ENCODE measurements at places on chromosomes 16 and 17.

DNA sequence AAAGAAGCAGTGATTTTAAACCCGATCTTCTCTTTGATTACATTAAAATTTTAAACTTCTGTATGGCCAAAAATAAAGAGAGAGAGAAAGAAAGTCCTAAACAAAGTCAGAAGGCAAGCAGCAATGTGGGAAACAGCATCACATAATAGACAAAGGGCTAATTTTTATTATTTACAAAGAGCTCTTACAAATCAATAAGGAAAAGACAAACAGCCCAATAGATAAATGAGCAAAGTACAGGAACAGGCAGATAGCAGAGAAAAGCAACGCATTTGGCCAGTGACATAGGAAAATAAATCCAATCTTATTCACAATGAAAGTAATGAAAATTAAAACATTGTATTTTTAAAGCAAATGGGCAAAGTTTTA is 93.1 kb downstream of the SALL1 start:
- no peak for DNase-seq

GRCh38 chr16:21634216-21634615 is 18.2 kb downstream of the IGSF6 start:
- DNase-seq = no peak

GRCh38 chr17:4616476-4616875 is 25.0 kb downstream of the ALOX15 start:
- no peak for DNase-seq

- no peak for DNase-seq
Measured at GRCh38 chr16:60405286-60405685, 1631.0 kb downstream of the CDH8 start.

DNA sequence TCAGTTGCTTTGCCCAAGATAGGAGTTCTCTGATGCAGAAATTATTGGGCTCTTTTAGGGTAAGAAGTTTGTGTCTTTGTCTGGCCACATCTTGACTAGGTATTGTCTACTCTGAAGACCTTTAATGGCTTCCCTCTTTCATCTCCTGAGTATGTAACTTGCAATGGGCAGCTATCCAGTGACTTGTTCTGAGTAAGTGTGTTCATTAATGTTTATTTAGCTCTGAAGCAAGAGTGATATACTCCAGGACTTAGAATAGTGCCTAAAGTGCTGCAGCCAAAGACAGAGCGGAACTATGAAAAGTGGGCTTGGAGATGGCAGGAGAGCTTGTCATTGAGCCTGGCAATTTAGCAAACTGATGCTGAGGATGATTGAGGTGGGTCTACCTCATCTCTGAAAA is 8.8 kb upstream of the TANGO6 start:
- peak; percentile 17 for DNase-seq

GRCh38 chr17:13600475-13601321 is 1.0 kb downstream of the HS3ST3A1 start:
- no peak for DNase-seq

GRCh38 chr17:67478401-67479041 is 101.4 kb downstream of the PITPNC1 start:
- no peak for DNase-seq

DNA sequence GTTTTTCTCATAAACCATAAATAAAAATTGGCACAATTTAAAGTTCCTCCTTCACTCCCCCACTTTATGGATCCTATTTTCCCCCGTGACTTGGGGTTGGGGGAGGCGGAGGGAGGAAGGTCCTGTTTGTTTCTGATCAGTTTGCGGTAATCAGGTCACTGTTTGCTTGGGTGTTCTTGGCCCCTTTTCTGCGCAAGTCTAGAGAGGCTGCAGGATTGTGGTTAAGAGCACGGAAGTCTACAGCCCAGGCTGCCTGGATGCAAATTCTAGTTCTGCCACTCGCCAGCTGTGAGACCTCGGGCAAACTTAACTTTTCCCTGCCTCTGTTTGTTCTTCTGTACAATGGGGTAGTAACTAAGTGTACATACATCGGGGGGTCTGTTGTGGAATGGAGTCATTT is 12.1 kb downstream of the ATP2C2 start:
- DNase-seq = no peak

DNA sequence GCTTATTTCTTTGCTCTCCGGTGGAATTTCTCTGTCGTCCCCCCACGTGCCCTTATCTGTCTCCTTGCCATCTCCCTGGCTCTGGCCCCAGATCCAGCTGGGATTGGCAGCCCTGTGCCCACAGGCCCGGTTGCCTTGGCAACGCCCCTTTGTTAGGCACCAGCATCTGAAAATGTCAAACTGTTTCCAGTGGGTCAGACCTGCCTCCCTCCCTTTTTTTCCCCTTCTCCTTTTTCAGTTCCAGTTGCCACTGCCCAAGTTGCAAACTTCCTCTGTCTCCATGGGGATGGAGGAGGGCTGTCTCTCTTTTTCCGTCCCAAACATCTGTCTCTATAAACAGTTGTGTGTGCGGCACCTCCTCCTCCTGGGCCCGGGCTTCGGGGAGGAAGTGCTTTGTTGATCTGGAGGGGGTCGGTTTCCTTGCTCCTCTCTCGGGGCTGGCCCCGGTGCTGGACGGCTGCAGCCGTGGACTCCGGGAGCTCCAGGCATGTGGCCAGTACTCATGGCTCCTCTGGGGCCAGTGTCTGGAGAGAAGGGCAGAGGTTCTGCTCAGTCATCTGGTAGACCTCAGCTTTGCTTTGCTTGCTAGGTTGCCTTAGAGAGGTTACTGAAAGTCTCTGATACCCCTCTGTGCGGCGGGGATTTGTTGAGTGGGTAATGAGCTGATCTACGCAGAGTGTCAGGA is 35.3 kb downstream of the SOCS3 start:
- DNase-seq = peak; percentile 89

GRCh38 chr17:74853669-74854068 is 6.0 kb downstream of the GRIN2C start:
- no peak for DNase-seq

DNA sequence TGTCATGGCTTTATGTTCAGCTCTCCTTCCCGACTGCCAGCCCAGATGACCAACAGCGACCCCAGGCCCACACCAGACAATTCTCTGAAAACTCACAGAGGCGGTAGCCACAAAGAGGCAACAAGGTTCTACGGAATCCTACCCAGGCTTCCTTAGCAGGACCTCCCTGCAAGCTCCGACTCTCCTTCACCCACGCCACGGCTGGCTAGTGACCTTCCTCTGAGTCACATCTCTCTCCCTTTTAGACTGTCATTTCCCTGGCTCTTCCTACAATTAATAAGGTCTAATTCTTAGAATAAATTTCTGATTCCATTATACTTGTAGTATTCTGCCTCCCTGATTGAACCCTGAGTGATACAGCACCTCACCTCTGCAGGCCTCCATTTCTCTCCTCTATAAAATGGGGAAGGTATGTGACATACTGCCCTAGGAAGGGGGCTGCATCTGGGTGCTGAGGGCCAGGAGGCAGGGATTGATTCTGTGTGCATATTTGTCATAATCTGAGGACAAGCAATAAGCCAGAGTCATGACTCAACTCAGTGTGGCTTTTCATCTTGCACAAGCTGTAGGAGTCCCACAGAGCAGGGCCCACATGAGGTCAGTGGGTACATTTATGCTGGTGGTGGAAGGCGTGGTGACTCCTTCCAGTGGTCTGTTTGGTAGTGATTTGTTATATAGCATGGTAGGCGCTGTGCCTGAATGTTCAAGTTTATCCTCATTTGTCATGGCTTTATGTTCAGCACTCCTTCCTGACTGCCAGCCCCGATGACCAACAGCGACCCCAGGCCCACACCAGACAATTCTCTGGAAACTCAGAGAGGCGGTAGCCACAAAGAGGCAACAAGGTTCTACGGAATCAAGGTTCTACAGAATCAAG is 46.2 kb downstream of the SMPD3 start:
- DNase-seq = peak; percentile 70

- no peak for DNase-seq
Measured at GRCh38 chr17:63751806-63752205, 10.2 kb upstream of the STRADA start.

- DNase-seq = no peak
Measured at GRCh38 chr16:67438098-67438791, 7.3 kb downstream of the HSD11B2 start.

DNA sequence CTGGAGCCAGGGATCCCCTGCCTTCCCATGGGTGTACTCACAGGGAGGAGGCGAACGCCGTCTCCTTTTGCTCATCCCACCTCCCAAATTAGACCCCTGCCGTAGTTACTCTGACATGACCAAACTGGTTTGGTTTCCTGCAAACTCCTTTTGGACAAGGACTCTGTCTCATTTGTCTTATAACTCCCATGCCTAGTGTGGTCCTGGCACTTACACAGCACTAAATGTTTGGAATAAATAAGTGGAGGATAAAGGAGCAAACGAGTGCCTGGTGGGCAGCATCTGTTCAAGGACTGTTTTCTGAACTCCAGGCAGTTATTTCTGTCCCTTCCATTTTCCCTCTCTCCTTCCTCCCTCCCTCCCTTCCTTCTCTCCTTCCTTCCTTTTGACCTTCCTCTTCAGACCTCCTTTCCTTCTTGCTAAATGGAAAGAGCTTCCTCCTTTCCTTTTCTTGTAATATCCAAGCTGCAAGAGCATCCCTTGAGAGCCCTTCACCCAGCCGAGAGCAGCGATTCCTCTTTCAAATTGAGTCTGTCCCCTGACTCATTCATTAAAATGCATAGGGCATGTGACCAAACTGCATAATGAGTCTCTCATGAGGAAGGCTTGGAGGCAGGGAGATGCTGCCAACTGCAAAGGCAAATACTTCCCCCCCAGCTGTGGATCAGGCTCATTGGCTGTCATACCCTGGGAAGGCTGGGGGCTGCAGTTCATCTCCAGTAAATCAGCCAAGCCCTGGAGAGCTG is 36.8 kb downstream of the CHD9 start:
- peak; percentile 99 for DNase-seq

- peak; percentile 14 for DNase-seq
Measured at GRCh38 chr17:63740464-63741142, 996 bp downstream of the STRADA start.

GRCh38 chr17:44837196-44837595 is 7.1 kb upstream of the GJC1 start:
- DNase-seq = no peak

DNA sequence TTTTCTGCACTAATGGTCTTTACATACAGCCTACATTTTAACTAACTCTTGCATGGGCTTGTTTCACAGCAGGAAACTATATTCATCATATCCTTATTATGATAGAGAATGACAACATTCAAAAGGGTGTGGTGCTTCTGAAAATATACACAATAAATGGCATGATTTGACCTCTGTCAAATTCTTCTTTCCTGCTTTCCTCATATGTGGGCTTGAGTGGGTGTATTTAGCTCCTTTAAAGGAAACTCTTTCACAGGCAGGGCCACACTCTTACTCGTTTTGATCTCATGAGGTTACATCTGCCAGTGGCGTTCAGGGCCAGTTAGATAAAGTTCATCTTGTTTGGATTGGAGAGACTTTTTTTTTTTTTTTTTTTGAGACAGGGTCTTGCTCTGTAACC is 6.1 kb downstream of the SLC35G3 start:
- no peak for DNase-seq

DNA sequence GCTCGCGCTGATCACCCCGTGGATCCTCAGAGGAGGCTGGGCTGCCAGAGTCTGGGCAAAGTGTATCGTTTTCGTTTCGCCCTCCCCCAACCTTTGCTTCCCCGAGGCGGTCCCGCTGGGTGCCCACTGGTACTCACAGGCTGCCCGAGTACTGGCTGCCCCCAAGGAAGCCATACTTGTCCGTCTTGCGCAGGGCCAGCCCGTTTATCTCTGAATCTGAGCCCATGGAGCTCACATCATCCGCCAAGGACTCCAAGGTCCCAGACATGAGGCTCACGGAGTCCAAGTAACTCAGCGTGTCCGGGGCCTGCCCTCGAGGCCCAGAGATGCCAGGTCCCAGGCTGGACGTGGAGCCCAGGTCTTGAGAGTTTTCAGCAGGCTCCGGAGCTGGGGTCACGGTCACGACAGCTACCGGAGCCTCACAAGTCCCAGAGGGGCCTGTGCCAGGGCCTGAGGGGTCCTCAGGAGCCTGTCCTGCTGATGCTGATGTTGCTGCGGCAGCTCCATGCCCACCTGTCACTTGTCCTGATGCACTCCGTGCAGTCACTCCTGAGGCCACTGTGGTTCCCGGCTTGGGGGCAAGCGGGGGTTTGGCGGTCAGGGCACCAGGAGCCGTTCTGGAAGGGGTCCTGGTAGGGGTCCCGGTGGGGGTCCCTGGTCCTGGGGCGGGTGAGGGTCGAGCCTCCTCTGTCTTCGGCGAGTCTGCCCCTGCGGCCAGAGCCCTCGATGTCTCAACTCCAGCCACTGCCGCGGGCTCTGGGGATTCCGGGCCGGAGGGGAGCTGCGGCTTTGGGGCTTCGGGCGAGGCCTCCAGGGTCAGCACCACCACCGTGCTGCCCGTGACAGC is 980 bp downstream of the TBC1D10B start:
- DNase-seq = no peak

DNA sequence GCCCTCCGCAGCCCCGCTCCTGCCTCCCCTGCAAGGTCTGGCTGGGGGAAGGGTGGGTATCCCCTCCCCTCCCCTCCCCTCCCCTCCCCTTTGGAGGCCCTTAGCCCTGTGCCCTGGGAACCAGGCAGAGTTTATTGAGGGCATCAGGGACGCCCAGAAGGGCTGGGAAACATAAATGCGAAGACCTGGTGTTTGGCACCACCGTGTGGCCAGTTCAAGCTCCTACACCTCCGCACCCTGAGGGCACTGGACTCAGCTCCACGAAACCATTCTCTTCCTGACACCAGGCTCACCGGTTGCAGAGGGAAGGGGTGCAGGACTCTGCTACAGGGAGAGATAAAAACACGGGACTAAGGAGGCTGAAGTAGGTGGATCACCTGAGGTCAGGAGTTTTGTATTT is 1.0 kb upstream of the AIPL1 start:
- peak; percentile 68 for DNase-seq

GRCh38 chr16:13426269-13426668 is 493.7 kb upstream of the ERCC4 start:
- DNase-seq = no peak

DNA sequence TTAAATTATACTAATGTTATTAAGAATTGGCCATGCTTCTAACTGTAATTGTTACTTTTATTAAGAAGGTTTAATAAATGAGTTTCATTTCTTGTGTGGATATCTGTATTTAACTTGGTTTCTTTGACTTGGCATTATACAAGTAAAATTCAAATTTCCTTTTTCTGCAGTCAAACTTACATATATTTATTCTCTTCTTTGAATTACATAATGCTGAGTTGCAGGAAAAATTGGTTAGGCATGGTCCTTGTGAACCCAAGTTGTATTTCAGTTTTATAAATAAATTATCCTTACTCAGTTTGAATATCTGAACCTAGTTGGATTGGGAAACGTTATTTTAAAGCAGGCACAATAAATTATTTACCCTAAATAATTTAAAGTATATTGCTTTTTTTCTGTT is 54.8 kb downstream of the NLK start:
- no peak for DNase-seq

DNA sequence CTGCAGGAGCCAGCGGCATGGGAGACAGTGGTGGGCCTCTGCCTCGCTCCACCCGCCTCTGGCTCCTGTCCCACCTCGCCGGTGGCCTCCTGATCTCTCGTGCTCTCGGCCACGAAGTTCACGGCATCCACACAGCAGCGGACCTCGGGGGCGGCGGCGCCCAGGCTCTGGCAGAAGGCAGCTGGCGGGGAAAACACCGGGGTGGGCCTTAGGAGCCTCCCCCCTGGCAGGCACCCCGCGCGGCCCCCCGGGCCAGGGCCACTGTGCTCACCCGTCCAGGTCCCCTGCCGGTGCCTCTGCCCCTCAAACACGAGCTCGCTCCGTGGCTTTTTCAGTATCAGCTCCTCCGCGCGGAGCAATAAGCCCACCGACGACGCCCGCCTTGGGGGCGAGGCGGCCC is 409 bp upstream of the C17orf107 start:
- DNase-seq = no peak
